ENCODE measurements at places on chromosomes 7 and 10.

GRCh38 chr10:15485684-15486316, 114.7 kb upstream of the FAM171A1 start:
- DNase-seq = no peak

GRCh38 chr7:108525327-108525984, 479 bp downstream of the PNPLA8 start:
- peak; percentile 86 for DNase-seq

DNA sequence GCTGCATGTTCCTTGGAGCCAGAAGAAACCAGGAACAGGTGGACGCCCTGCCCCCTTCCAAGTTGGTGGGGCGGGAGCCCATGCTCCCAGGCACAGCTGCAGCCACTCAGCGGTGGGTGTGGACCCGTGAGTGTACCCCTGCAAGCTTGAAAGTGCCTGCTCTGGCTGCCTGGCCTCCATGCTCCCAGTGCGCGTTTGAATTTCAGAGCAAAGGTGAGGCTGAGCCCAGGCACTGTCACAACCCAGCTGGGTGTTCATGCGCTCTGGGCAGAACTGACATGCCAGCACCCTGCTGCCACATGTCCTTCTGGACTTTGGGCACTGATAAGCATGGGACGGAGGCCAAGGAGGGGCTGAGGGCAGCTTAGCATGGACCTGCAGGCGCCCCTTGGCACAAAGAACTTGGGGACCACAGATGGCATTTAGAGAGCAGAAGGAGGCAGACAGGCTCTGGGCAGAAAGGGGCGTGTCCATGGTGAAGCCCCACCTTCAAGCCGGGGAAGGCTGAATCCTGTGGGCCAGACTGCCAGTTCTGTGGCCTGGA, 402.0 kb upstream of the NRG3 start:
- DNase-seq = no peak

- DNase-seq = no peak
Observed at GRCh38 chr7:30252885-30253795, 31.3 kb upstream of the ZNRF2 start.

DNA sequence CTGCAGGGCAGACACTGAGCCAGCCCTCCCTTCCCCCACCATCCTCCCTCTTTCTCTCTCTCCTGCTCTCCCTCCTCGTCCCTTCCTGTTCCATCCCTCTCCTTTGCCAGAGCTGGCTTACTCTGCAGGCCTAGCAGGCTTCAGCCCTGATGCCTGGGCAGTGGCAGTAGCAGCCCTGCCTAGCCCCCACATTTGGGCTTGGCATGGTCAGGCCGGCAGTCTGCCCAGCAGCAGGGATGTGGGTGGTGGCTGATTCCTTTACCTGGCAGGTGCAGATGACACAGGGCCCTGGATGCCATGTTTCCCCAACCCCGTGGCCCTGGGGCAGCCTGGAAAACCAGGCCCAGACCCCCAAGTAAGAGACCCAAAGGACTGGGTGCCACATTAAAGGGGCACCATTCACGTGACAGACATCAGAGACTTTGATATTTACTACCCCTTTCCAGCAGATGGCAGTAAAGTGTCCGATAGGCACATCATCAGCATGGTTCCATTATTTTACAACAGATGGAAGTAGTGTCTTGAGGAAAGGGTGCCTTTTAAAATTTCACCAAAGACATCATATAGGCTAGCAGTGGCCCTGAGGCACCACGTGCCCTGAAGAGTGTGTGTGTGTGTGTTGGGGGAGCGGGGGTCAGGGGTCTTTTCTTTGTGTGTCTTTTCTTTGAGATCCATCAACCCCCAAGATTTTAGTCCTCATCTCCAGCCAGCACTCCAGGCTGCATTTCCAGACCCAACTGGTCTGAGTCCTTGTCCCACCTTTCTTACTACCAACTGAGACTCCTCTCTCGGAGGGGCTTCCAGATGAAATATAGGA, 5.9 kb downstream of the KCP start:
- DNase-seq = no peak

- DNase-seq = no peak
Observed at GRCh38 chr10:86365346-86366032, 1.1 kb downstream of the GRID1 start.

DNA sequence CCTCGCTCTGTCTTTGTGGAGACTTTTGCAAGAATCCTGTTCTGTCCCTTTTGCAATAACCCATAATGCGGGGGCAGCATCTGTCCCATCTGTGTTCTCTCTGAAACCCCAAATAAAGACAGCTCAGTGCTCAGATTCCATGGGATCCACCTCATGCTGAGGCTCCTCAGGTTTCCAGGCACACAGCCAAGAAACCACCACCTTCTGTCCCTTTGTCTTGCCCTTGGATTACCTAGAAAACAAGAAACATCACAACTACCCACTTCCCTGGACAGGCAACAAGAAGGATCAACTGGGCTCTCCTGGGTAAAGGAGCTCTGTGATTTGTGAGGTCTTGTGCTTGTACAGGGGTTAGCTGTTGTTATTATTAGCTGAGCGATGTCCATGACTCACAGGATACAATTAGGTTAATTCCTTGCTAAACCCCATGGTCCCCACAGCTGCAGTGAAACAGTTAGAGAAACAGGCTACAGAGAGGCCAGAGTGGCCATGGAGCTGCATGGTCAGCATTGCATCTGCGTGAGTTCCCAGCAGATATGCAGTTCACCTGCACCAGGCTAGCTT, 50.2 kb downstream of the CXCL12 start:
- no peak for DNase-seq

GRCh38 chr10:113594652-113595051, 41.8 kb downstream of the HABP2 start:
- DNase-seq = no peak

- no peak for DNase-seq
Observed at GRCh38 chr10:33965795-33966581, 631.5 kb upstream of the NRP1 start.

DNA sequence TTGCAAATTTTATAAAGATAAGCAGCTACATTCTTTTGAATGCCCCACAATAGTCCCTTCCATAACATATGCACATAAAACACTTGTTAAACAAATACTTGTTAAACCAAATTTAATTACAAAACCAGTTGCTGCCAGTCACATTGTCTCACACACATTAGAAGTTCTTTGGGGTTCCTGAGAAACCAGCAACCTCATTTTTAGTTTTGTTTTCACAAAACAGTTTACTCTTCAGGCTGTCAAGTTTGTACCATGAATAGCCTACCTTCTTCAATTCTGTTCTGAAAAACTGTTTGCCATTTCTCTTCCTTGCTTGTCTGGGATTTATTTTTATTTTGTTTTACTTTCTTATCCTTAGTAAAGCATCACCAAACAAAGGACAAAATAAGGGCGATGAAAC, 176.5 kb upstream of the PHF14 start:
- no peak for DNase-seq

DNA sequence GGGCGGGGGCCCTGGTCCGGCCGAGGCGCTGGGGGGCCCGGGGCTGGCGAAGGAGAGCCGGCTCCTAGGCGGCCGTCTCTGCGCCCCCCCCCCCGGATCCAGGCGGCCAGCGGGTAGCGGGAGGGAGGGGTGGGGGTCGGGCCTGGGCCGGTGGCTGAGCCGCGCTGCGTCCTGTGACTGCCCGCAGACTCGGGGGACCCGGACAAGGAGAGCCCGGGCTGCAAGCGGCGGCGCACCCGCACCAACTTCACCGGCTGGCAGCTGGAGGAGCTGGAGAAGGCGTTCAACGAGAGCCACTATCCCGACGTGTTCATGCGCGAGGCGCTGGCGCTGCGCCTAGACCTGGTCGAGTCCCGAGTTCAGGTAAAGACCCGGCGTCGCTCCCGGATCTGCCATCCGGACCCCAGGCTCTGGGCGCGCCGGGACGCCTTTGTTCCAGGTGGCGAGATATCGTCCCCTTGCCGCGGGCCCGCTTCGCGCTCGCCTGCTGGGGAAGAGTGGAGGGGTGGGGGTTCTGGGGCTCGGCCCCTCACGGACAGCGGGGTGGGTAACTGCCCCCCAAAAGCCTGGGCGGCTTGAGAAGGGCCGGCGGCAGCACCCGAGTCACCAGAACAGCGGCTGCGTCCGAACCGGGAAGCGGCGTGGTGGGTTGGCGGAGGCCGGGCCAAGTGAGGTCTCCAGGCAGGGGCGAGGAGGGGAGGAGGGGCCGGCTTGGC, 819 bp downstream of the UNCX start:
- DNase-seq = no peak

DNA sequence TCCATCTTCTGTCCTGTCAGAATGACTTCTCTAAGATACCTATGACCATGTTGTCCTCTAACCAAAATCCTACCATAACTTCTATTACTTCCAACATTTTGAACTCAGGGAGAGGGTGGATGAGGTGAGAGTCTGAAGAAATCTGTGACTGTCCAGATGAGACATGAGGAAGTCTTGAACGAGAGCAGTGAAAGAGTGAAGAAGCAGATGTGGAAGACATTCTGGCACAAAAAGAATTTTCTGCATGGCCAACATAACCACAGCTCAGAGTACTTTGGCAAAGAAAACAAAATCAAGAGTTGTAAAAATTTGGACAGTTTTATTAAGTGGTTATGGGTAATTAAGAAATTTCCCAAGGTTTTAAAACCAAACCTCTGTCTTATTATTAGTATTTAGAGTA, 141.6 kb downstream of the CPEB3 start:
- no peak for DNase-seq

DNA sequence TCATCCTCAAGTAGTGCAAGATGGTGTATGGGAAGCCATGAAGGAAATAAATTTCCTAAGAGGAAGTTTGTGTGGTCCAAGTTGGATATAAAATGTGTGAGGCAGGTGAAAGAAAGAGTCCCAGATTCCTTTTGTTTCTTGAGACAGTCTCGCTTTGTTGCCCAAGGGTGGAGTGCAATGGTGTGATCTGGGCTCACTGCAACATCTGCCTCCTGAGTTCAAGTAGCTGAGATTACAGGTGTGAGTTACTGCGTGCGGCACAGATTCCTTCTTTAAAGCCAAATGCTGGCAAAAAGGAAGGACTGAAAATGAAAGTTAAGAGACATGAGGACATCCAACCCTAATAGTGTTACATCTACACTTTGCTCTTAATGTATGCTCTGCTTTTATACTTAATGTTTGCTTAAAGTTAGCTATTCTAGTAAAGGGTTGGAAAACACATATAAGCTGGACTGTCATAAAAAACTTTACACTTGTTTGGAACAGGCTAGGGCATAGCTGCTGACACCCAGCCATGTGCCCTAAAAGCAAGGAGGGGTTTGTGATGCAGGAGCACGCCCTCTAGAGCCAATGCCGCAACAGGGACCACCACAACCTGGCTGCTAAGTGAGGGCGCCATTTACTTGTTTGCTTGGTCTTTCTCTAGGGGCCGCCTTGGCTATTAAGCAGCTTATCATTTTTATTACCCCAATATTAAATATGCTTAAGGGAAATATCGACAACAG, 34.5 kb downstream of the CLEC2L start:
- no peak for DNase-seq

DNA sequence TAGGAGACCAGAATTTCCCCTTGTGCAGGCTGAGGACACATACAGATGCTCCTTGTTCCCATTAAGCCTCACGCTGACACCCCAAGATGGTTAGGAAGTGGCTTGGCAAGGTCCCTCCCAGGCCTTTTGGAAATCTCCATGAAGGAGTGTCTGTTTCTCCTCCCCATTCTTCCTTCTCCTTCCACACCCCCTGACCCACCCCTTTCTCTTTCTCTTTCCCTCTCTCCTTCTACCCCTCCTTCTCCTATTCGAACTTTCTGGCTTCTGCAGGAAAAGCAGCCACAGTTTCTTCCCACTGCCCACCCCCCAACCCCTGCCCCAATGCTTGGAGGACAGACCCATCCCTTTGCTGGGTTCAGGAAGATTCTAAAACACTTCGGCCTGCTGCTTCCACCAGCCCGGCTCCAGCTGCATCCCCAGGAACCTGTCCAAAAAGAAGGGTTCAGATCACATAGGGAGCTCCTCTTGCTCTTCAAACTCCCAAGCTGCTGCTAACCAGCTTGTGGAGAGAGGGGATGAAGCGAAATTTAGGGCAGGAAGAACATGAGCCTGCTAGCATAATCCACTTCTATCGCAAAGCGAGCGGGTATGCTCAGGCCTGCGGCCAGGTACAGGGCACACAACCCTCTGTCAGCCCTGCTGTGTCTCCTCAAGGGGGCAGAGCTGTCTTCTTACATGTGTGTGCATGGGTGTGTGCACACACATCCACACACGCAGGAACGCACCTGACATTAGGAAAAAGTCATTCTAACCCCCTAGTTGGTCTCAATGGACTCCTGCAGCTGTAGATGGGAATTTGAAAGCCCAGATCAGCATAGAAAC, 80.4 kb downstream of the PPP1R3C start:
- DNase-seq = no peak

GRCh38 chr7:99363286-99363685, 11.2 kb upstream of the ARPC1B start:
- no peak for DNase-seq

DNA sequence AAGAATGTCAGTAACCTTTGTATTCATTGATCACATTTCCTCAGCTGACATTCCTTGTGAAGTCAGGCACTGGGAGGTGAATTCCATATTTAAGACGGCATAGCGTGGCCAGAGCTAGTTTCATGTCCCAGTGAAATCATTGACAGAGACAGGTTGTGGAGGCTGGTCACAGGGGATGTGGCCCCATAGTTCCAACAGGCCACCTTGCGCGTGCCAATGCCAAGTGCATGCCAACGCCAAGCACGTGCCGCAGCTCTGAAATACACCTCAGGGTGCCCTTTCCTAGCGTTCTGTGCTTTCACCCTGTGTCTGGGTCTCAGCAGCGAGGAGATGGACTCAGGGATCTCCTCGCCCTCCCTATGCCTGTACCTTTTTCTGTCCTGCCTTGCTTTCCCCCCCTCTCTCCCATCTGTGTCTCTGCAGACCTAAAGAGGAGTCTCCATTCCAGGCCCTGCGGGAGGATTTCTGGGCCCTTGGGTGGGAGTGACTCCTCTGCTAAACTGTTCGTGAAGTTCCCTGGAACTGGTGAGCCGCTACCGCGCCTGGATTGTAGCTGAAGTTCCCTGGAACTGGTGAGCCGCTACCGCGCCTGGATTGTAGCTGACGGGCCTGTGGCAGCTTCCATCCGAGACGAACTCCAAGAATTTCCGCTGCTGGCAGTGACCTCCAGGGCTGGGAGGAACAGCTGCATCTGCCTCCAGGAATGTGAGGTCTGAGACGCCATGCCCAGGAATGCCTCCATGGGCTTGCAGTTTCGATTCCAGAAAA, 19.7 kb downstream of the AQP1 start:
- DNase-seq = no peak

GRCh38 chr7:30925913-30926312, 14.3 kb downstream of the AQP1 start:
- DNase-seq = no peak
